ENCODE measurements at places on chromosomes 16 and 17.

DNA sequence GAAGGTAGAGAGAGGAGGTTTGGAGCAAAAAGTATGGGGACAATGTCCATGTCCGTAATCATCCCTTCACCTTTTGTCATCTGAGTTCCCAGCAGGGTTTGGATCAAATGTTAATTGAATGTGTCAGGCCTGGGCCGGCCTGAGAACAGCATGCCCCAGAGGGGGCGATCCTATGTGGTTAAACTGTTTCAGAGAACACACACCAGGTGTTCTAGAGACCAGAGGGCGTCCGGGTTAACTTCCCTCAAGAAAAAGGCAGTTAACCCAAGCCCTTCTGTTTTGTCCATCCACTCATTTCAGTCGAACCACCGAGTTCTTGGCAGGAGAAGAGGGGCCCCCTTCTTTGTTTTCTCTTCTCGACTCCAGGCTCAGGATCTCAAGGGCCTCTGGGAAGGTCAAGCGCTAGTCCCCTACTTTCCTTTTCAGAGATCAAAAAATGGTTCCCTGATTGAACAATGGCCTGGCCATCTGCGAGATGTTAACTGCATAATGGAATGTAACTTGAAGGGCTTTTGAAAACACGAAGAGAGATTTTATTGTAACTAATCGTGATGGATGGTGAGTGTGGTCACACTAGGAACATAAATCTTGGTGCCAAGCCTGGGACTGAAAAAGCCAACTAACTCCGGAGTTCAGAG lies 142.5 kb downstream of the IRX3 start:
- DNase-seq, result no peak

GRCh38 chr17:54662978-54663876 lies 237.4 kb upstream of the TOM1L1 start:
- DNase-seq, result no peak

- DNase-seq, result no peak
These were observed 363.1 kb upstream of the RBFOX1 start for GRCh38 chr16:6969594-6969993.

- DNase-seq, result no peak
These were observed 54.1 kb downstream of the SMURF2 start for GRCh38 chr17:64607862-64608565.
